NCI-H1105 treated with DMSO at 0.1 percent for 48 hours (cell line): ENCODE measurements at places on chromosomes 3 and 15.

DNA sequence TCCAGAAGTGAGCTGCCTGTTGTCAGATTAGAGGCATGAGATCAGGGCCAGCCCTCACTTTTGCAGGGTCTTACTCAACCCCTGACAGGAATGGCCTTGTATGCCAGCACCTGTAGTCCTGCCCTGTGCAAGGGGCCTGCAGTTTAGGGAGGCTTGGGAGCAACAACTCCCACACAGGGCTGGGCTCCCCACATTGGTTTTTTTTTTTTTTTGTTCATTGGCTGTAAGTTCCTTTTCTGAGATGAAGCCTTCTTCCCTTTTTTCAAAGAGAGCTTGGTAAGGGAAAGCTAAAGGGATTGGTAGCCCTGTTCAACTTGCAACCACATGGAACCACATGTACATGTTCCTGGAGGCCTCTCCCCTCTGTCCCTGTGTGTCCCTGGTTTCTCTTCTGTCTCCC is 46.4 kb downstream of the TNFAIP8L3 start:
- DNase-seq = no peak

- DNase-seq = peak; percentile 1
Observed at GRCh38 chr15:31758126-31758525, 272.2 kb upstream of the CHRNA7 start.

- peak; percentile 12 for DNase-seq
Observed at GRCh38 chr3:139016430-139017048, 4.2 kb downstream of the PRR23B start.

DNA sequence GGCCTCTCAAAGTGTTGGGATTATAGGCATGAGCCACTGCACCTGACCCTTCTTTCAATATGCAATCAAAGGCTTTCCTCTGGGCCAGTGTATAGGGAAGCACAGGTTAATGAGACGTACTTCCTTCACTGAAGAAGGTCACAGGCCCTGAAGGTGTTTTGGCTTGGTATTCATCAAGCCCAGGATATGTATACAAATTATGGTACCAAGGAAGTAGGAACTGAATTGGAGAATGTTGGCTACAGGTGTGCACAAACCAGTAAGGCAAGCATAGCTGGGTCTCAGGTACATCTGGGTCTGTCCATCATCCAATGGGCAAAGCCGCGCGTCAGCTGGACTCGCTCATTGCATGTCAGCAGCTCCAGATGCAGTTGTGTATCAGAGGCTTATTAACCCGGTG is 237.9 kb downstream of the ADAMTS17 start:
- DNase-seq = no peak

GRCh38 chr3:71490692-71491091 is 92.8 kb downstream of the FOXP1 start:
- no peak for DNase-seq

DNA sequence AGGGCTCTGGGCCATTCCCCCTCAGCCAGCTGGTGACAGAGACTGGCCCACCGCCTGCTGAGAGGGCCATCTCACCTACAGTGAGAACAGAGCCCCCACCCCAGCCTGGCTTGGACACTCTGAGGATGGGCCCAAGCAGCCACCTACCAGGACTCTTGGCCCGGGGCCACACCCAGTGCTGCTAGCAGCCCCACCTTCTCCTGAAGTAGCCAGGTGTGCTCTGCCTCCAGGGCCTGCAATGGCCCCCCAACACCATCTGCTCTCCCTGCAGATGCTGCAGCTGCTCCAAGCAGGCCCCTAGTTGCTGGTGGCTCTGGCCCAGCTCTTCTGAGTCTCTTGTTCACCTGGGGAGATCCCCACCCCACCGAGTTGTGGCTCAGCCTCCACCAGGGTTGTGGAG is 6.8 kb upstream of the CLK3 start:
- no peak for DNase-seq

GRCh38 chr3:179852142-179852905 is 184.4 kb downstream of the PEX5L start:
- no peak for DNase-seq

GRCh38 chr3:123420416-123420968 is 28.4 kb downstream of the ADCY5 start:
- DNase-seq = no peak

DNA sequence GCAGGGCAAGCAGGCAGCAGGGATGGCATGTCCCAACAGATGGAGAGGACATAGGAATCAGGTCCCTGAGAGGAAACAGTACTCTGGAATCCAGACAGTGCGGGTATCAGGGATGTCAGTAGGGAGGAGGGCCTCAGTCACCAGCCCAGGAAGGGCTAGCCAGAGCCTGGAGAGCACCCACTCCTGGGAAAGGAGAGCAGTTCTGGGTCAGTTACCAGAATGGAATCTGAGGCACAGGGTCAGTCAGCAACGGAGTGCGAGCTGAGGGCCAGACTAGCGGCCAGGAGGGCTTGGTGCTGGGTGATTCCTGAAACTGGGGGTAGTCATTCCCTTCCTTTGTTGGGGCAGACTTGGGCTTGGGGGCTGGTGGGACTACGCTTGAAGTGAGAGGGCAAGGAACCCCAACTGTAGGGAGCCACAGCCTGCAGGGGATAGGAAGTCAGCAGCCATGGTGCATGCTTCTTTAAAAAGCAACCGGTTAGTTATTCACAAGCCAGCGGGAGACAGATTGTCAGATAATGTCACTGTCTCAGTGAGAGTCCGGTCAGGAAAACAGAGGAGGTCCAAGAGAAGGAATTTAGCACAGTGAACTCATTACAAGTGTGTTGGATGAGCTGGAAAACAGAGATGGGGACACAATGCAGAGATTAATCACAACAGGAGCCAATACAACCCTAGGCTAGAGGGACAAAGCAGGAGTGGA is 27.9 kb downstream of the PLA1A start:
- DNase-seq = no peak

- no peak for DNase-seq
Observed at GRCh38 chr3:197281849-197282248, 16.6 kb downstream of the DLG1 start.

DNA sequence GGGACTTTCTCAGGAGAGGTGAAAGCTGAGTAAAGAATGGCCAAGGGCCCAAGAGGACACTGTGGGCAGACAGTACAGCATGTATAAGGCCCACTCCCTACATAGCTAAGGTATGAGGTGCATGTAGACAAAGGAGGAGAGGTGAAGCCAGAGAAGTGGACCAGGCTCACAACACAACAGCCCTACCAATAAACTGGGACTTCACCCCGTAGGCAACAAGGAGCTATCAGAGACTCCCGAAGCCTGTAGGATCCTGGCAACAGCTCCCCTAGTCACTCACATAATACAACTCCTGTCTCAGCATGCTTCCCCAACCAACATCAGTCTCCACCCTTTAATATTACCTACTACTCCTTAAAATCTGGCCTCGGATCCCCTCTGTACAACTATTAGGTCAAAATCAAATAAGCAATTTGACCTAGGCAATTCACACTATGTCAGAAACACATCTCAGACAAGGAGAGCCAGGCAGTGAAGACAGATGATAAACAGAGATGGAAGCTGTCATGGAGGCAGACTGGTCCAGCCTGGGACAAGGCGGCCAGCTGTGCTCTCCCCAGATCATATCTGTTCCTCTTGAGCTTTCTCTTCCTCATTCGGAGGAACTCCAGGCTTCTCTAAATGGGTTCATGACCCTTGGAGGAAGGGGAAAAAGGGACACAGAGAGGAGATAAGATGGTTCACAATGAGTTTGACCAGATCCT is 1.4 kb downstream of the XXYLT1 start:
- DNase-seq = no peak

GRCh38 chr15:95152741-95153140 is 921.4 kb downstream of the MCTP2 start:
- no peak for DNase-seq

DNA sequence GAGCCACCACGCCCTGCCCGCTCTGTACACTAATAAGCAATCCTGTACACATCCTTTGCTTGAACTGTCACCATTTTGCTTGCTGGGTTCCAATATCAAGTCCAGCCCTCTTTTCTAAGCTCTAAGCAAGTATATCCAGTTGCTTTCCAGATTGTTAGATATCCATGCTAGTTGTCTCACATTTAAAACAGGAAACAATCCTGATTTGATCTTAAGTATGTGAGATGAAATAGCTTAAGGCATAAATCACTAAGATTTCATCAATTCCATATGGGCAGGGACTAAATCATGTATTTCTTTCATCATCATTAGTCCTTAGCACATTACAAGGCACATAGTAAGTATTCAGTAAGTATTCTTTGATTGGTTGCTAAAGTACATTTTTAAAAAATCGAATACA is 16.2 kb downstream of the ATP11B start:
- no peak for DNase-seq

DNA sequence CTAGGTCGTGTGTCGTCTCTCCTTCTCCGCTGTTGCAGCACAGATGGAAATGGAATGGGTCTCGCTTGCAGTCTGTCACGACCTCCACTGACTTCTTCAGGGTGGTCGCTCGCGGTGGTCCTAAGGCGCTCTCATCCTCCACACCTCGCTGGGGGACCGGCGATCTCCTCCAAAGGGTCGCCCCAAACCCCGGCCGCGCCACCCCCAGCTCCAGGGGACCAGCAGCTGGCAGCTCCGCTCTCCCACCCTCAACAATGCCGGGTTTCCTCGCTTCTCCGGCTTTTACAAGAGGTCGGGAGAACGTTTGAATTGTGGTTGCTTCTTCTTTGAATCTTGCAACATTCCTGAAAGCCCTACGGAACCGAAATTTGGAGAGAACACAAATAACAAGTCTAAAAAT is 25.9 kb downstream of the SERP1 start:
- DNase-seq = no peak
